Esophagus squamous epithelium (tissue), 5 donors: ENCODE measurements at places on chromosomes 12 and 14.

- no peaks in the 10 kb centered on the region for H3K27me3 ChIP-seq
- no peak overlapping the region for H3K27ac ChIP-seq
- H3K4me1 ChIP-seq: no peaks in the 10 kb centered on the region
- no peak for DNase-seq
- H3K4me3 ChIP-seq: no peak overlapping the region
Measured at GRCh38 chr12:286531-287300, 24.1 kb upstream of the SLC6A13 start.

DNA sequence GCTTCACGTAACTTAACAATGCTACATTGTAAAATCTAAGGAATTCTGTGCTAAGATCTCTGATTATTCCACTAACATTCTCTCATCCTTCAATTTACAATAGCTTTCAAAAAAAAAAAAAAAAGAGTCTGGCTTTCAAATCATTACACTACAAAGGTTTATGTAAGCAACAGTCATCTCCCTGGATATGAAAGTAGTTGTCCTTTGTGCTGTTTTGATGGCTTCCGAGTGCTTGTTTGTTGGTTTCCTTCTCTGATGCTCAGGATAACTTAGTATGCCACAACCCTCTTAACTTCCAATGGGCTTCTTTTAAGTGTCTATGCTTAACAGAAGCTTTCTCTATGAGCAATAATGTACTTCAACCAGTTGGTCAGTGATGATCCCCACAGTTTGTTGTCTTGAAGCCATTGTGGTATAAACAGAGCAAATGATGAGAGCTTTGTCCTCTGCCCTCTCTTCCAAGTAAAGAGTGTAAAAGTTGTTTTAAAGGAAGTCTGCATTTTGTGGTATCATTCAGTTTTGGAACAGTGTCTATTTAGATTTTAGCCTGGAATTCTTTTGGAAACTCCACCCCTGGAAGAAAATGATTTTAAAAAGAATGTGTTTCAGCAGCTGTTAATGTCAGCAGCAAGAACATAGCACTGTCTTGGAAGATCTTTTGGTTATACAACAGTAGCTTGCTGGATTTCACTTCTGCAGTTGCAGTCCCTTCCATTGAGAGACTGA, 396.1 kb upstream of the RGS6 start:
- H3K4me3 ChIP-seq: no peak overlapping the region
- no peak for DNase-seq
- H3K36me3 ChIP-seq: no peaks in the 10 kb centered on the region
- H3K27me3 ChIP-seq: no peaks in the 10 kb centered on the region

DNA sequence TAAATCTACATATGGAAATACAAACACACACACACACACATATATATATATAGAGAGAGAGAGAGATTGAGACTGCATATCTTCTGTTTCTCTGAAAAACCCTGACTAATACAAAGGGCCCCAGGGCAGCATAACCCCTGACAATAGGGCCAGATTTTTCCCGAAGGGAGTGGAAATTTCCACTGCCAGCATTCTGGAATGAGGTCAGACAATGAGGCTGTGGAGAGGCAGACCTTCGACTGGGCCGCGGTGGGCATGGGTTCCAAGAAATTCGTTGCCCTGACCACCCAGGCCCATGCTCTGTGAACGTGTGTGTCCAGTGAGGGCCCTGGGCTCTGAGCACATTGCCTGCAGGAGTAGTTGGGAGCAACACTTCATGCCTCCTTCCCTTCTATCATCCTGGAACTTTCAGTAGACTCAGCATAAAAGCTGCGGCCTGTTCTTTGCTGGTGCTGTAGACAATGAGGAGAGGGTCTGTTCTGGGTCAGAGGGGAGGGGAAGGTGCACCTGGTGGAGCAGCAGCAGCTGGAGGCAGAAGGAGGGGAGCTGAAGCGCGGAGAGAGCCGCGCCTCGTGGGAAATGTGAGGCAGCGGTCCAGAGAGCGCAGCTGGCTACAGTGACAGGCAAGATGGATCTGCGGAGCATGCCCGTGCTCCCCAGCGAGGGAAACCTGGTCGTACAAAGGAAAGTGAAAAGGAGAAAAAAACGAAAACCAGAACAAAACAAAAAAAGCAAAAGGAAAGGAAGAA, 25.6 kb upstream of the CCDC60 start:
- no peaks in the 10 kb centered on the region for H3K36me3 ChIP-seq
- H3K27ac ChIP-seq: no peak overlapping the region
- no peak for DNase-seq
- H3K4me3 ChIP-seq: no peak overlapping the region
- no peaks in the 10 kb centered on the region for H3K27me3 ChIP-seq

GRCh38 chr12:80848858-80849257, 88.9 kb downstream of the LIN7A start:
- no peak overlapping the region for H3K4me3 ChIP-seq
- no peak overlapping the region for H3K27ac ChIP-seq

DNA sequence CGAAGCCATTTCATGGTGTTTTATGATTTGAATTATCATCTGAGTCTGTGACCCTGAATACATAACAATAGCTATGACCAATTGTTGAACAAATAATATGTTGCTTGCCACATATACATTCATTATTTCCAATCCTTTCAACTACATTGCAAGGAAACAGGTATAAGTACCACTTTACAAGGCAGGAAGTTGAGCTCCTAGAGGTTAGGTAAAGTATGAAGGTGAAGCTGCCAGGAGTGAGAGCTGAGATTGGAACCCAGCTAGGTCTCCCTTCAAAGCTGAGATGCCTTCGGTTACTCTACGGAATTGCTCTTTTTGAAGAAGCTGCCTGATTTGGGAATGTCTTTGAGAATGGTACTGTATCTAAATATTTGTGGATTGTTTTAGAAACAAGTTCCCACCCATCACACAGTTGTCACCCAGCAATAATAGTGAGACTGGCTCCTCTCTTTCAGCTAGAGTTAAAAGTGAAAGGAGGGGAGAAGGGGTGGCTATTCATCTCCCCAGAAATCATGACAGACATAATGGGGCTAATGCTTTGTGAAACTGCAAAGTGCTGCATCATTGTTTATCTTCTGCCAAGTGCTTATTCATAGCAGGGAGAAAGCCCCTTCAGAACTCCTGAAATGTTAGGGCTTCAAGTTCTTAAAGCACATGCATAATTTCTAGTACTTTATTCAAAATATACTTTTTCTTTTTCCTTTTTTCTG, 75.9 kb upstream of the AMIGO2 start:
- H3K27me3 ChIP-seq: no peaks in the 10 kb centered on the region
- peak overlapping the region; percentile 25 for H3K27ac ChIP-seq
- DNase-seq: no peak

DNA sequence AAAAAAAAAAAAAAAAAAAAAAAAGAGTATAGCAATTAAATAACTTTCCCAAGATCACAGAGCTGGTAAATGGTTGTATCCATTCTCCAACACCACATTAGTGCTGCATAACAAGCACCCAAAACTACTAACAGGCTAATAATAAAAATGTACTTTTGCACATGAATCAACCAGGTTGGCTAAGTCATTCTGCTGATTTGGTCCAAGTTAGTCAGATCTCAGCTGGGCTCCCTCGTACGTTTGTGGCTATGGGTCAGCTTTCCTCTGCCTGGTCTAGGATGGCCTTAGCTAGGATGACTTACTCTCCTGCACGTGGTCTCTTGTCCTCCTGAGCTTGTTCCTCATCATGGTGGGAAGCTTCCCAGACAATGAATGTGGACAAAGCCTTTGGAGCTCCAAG, 7.9 kb upstream of the PLEKHG6 start:
- DNase-seq: no peak
- peaks cover 12% of the 10 kb centered on the region for H3K4me1 ChIP-seq
- no peaks in the 10 kb centered on the region for H3K36me3 ChIP-seq
- H3K27me3 ChIP-seq: no peaks in the 10 kb centered on the region
- H3K27ac ChIP-seq: no peak overlapping the region
- no peak overlapping the region for H3K4me3 ChIP-seq
